ENCODE measurements at places on chromosomes 11 and 22.

DNA sequence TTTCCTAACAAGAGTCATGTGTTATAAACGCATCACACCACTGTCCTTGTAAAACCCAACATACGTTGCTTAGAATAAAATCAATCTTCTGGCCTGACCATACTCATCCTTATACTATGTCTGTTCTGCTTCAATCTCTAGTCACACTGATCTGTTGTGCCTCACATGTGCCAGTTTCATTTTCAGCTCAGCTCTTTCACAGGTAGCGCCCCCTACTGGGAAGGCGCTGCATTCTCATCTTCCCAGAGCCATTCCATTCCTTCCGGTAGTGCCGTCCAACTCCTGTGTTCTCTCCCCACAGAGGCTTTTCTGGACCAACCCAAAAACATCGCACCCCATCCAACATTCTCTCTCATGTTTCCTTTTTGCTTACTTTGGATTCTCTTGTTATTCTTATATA, 22.2 kb downstream of the CASP5 start:
- DNase-seq = peak; percentile 28

DNA sequence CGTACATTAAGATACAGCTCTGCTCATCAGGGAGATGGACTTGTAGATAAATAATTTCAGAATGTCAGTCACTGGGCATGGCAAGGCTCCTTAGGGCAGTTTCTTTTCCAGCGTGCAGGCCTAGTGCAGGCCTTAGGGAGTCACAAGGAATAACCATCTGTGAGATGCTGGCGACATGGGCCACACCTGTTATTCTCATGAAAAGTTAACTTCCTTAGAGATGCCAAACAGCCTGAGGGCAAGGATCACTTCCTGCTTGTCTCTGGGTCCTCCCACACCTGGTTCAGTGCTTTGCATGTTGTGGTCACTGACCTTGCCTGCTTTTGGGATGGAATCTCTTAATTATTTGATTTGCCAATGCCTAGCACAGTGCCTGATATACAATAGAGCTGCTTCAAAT, 70.6 kb downstream of the ST3GAL4 start:
- no peak for DNase-seq

DNA sequence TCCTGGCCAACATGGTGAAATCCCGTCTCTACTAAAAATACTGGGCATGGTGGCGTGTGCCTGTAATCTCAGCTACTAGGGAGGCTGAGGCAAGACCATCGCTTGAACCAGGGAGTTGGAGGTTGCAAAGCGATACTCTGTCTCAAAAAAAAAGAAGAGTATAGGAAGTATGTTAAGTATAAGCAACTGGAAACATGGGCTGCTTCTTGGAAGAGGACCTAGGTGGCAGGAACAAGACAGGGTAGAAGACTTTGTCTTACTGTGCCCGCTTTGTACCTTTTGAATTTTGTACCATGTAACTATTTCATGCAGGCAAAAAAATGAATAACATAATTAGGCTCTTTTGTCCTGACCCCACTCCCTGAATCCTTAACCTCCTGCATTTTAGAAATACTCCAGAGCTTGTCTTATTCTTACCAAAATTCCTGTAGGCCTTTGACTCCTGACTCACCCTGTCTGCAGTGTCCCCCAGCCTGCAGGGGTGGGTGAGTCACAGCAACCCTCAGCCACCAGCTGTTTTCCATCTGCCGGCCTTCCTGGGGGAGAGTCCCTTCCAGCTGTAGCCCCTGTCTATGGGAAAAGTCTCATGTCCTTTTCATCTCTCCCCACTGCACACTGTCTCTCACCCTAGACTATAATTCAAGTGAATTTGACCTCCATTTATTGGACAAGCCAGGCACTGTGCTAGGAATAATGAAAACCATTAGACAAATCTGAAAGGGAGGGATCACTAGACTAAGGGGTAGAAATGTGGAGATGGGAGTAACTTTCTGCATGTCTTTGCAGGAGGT, 41.8 kb downstream of the TXN2 start:
- DNase-seq = no peak

GRCh38 chr11:45924927-45925326, 2.5 kb downstream of the LARGE2 start:
- DNase-seq = no peak

- no peak for DNase-seq
Observed at GRCh38 chr11:8698379-8698851, 15.8 kb downstream of the RPL27A start.

DNA sequence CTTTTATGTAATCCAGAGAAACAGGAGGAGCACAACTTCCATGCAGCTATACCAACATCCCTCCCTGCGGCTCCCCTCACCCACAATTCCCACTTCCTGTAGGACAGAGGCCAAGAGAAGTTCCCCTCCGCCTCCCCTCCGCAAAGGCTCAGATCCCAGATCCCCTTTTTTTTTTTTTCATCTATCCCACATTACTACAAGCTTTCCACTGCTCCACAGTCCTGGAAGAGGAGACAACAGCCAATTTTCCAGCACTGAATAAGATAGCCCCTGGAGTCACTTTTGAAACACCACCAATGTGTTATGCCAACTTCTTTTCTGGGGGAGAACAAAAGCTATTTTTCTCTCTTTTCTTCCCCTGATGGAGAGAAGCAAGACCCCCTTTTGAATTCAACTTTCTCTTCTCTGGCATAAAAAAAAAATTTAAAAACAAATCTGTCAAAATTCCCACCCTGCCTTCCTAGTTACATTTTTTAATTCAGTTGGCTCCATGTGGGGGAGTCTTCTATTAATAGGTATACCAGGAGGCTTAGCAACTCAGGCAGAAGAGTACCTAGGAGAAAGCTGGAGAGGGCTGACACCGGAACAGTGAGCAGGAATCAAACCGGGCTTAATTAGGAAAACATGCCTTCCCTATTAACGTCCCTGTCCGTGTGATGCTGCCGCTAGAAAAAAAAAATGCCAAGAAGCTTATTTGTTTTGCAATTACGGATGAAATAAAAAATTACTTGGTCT, 543.4 kb downstream of the BUD13 start:
- DNase-seq = no peak

DNA sequence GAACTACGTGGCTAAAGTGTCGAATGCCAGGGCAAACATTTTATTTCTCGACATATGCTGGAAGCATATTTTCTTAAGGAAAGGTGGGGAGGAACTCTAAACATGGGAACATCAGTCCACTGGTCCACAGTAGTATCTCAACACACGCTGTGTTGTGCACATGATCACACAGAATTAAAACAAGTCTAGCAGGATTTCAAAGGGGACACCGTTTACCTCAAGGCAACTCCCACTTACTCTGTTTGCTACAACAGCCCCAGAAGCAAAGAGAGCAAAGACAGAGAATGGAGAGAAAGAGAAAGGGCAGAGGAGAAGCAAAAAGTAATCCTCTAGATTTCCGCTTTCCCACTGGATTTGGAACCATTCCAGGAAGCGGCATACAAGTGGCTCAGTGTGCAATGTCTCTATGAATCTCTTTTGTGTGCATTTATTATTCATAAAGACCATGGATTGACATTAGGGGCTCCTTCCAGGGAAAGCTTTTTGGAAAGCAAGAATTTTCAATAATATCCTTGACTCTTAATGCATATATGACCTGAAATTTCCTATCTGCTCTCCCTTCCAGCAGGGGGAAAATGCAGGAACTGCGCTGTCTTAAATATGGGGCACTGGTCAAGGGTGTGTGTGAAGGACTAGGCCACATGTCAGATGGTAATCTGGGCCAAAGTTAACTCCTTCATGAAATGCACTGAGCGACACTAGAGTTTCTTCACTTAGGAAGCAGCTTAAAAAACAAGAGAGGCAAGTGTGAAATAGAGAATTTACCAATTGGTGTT, 34.8 kb upstream of the CCDC34 start:
- DNase-seq = no peak

- DNase-seq = no peak
Observed at GRCh38 chr11:120215634-120216033, 4.8 kb downstream of the OAF start.

GRCh38 chr11:66076561-66076960, 6.5 kb downstream of the PACS1 start:
- no peak for DNase-seq

GRCh38 chr11:112656772-112657428, 304.3 kb upstream of the NCAM1 start:
- DNase-seq = no peak

DNA sequence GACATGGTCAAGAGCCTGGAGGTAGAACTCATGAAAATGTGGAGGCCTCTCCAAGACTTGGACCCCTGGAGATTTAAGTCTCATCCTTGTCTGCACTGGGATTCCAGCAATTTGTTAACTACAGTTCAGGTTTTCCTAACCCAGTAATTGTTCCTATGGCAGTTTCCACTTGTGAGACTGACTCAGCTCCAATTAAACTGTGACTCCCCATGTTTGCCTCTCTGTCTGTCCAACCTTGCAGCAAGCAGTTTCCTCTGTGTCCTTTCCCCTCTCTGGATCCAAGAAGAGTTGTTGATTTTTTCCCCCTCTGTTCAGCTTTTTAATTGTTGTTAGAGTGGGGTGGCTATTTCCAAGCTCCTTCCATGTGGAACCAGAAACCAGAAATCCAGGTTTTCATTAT, 16.2 kb upstream of the ARHGAP20 start:
- DNase-seq = no peak

DNA sequence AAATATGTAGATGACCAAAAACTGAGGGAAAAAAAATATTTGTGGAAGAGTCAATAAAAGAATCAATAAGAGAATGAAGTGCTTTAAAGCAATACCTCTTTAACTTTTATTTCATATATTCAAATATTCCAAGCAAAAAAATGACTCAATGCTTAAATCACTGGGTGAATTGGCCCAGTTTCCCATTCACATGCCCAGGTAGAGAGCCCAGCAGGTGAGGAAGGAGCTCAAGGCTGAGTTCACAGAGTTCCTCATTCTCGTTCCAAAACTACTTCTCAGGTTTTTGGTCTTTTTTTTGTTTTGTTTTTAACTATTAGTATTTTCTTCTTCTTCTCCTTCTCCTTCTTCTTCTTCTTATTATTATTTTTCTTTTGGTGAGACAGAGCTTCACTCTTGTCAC, 30.2 kb downstream of the SLC1A2 start:
- no peak for DNase-seq

- DNase-seq = no peak
Observed at GRCh38 chr22:47238690-47239473, 476.4 kb downstream of the TBC1D22A start.

DNA sequence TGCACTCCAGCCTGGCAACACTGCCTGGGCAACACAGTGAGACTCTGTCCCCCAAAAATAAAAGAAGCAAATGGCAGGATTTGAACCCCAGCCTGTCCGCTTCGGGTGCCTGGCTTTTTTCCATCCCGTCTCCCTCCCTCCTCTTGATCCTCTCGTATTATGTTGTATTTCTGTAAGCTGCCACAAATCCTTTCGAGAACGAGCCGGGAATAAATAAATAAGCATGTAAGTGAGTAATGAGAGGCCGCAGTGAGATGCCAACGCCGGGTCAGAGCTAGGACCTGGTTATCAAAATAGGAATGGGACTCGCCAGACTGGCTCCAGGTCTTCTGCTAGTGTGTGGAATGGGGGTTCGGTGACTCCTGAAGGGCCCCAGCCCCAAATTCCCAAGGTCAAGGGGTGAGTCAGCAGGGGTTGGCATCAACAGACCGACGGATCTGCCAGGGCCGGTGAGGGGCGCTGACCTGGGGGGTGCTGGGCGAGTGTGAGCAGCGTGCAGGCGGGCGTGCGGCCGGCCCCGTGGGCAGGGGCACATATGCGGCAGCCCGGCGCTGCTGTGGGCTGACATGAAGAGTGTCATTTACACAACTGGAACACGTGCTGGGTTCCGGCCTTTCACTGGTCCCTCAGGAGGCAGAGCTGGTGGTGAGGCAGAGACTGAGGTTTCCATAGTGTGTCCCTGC, 47.8 kb downstream of the FLRT1 start:
- no peak for DNase-seq

GRCh38 chr11:120024046-120024445, 113.9 kb downstream of the TRIM29 start:
- DNase-seq = no peak

DNA sequence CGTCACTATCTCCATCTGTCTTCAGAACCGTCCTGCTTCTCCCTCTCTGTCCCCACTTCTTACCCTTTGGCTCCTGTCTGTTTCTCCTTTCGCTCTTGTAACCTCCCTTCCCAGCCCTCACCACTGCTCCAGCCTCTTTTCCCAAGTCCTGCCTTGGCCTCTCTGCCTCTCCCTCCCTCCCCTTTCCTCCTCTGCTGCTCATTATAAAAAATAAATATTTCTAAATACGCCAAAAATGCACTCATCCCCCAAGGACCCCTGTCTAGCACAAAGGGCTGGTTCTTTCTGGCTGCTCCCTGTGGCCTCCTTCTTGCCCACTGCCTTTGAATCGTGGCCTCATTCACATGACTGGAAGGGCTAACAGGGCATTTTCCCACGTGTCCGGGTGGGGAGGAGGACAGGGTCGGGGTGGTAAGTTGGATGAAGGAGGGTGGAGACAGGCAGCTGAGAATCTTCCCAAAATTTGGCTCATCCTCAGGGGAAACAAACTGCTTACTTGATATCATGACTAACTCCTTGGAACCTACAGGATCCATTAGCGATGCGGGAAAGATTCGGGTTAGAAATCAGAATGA, 26.4 kb upstream of the OAF start:
- no peak for DNase-seq

DNA sequence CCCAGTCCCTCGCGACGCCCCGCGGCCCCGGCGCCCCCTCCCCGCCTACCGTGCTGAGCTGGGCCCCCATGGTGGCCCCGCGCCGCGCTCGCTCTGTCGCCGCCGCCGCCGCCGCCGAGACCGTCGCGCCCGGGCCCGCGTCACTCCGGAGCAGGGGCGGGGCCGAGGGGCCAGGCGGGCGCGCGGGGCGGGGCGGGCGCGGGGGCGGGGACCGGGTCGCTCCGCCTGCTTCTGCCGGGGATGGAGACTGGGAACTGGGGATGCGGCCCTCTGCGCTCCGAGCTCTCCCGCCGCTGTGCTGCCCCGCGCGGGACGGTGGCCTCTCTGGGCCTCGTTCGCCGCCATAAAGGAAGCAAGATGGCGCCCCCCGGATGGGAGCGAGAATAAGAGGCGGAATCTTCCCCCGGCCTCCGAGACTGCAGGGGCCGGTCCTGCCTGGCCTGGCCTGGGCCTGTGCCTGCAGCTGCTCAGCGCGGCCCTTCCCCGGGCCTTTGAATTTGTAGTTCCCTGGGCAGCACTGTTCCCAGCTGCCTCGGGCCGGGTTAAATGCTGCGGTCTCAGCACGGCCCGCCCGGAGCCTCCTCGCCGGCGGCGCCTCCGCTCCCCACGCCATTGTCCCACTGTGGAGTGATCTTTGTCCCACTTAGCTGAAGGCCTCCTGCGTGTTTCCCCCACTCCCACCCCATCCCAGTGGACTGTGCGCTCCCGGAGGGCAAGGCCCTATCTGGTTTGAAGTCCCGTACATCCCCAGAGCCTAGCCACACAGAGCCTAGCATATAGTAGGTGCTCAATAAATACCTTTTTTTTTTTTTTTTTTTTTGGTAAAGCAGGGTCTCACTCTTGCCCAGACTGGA, at the start of gene CYB5R3:
Gene CYB5R3 (minus strand): TSS at position 147 of the 854 bp plus-strand sequence. CDS start 77 bp downstream, at position 70.
- peak; percentile 88 for DNase-seq

All from hematopoietic multipotent progenitor cell treated with erythropoietin and hydrocortisone succinate and interleukin-3 and kit ligand, for 6 days (in vitro differentiated cells).